ENCODE measurements at places on chromosomes 7 and 10.

- DNase-seq: no peak
Measured at GRCh38 chr10:52198540-52198939, 115.5 kb upstream of the DKK1 start.

DNA sequence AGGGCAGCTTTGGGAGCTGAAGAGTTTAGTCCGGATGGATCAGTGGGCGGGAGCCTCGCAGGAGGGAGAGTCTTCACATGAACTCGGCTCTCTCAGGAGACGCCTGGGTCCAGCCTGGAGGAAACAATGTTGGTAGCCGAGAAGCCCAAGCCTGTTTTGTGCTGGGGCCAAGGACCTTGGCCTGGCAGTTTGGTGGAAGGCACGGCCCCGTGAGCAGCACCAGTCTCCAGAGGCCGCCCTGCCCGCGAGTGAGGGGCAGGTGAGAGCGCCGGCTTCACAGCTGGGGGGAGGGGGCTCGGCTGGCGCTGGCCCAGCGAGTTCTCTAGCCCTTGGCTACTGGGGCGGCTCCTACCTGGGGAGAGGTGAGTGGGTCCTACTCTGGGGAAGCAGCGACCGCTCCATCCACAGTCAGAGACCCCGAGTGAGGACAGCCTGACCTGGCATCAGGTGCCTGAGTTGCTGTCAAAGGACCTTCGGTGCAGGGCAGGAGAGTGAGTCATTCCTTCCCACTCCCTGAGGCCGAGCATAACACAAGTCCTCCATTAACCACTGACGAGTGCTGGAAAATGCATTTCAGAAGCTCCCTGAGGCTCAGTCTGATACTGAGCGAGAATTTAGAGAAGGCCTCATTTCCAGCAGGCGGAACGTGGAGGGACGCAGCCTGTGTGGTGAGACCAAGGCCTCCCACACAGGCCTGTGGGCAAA lies 89.3 kb upstream of the DIP2C start:
- DNase-seq: no peak

DNA sequence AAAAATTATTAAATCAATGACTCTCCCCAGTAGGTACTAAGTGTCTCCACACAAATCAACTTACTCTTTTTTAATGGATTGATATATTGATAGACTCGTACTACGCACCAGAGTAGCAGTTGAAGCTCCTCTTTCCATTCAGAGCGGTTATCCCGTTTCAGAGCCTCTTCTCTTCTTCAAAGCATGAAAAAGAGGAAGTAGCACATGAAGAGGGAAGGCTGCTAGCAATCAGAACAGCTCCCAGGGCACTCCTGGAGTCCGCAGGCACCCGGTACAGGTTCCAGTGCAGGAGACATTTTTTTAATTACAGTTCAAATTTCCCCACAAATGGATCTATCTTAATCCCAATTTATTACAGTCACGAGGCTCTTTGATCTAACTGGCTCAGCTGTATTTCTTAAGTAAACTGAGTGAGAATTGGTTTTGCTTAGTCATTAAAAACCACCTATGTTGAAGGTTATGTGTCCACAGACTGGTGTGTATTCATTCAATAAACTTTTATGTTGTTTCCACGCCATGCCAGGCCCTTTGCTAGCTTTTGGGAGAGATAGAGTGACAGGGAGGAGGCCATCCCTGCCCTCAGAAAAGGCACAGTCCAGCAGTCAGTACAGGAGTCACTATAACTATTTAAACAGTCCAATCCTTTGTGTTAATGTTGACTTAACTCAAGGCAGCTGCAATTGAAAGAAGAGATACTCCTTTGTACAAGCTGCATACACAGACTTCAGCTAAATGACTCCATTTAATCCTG lies 32.1 kb upstream of the CALN1 start:
- no peak for DNase-seq

DNA sequence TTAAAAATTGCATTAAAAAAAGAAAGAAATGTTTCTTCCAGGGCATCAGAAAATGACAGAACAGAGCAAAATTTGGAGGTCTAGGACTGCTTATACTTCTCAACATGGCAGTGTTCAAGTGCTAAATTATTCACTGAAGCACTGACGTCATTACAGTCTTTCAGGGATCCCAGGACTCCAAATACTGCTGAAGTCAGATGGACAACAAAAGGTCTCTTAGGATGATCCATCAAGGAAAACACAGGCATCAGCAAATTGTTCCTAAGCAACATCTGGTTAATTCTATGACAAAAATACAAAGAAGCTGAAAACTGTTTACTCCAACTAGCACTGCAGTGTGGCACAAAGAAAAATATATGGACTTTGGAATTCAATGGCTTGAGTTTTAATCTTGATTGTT lies 52.1 kb downstream of the PDK4 start:
- no peak for DNase-seq

- no peak for DNase-seq
Measured at GRCh38 chr7:28029051-28029450, 151.5 kb downstream of the JAZF1 start.

DNA sequence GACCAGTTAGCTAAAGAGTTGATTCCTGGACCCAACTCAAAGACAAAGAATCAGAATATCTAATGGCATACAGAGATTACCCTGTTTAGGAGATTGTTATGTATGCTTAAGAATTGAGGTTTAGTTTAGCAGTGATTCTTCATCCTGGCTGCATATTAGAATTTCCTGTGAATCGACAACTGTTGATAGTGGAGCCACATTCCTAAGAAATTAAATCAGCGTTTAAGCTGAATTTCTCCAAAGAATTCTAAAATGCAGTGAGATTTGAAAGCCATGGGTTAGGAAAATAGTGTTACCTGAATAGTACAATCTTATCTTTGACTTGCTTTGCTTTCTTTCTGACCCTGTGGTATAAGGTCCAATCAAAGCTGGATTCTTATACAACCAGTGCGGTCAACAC lies 16.4 kb upstream of the FERD3L start:
- no peak for DNase-seq

- no peak for DNase-seq
Measured at GRCh38 chr7:124033095-124033806, 384 bp upstream of the TMEM229A start.

GRCh38 chr7:149456506-149457421 lies 4.1 kb downstream of the ZNF777 start:
- no peak for DNase-seq

- no peak for DNase-seq
Measured at GRCh38 chr10:120460776-120461175, 3.7 kb downstream of the PLPP4 start.

DNA sequence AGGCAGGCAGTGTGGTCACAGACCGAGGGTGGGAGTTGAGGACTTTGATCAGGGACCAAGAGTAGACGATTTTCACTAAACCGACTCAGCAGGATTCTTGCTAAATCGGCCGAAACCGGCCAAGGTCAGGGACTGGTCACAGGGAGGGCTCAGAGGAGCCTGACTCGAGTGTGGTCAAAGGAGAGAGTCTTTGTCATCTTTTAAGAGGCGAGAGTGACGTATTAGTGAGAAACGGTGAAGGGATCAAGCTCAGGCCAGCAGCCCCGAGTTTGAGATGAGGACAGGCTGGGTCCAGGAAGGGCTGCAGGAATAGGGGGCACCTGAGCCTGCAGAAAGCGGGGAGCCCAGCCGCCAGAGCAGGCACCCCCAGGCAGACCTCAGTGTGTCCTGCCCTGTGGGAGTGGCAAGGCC lies 41.6 kb upstream of the FAM20C start:
- no peak for DNase-seq

GRCh38 chr7:47501406-47501805 lies 80.5 kb downstream of the TNS3 start:
- no peak for DNase-seq

- no peak for DNase-seq
Measured at GRCh38 chr7:77338883-77339629, 77.1 kb downstream of the GSAP start.

All from CD4-positive, alpha-beta T cell (primary cell).